ENCODE measurements at places on chromosomes 11 and 22.

DNA sequence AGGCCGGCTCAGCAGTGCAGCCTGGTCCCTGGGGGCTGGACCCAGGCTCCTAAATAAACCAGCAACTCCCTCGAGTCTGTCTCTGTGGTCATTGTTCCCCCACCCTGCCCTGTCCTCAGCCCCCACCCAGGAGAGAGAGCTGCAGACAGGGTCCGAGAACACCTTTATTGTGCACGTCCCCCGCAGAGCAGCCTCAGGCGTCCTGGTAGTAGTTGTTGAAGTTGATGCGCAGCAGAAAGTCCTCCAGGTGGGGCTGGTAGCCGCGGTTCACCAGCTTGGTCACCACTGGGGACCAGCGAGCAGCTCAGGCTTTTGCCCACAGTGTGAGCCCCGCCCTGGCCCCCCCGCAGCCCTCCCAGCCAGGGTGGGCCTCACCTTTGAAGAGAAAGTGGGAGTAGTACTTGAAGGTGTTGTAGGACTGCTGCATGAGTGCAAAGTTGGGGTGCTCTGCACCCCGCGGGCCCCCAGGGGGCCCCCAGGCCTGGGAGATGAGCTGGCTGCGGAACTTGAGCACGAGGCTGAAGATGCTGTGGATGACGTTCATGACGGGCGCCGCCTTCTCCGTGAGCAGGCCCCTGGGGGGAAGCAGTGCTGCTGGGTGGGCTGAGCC, 16.8 kb downstream of the SELENOO start:
- DNase-seq = no peak

- no peak for DNase-seq
Observed at GRCh38 chr11:125262194-125262829, 97.8 kb downstream of the PKNOX2 start.

- DNase-seq = no peak
Observed at GRCh38 chr11:86106916-86107315, 38.0 kb upstream of the PICALM start.

- no peak for DNase-seq
Observed at GRCh38 chr11:2885017-2885677, 428 bp downstream of the CDKN1C start.

GRCh38 chr11:1207401-1208143, 15.3 kb upstream of the MUC5B start:
- DNase-seq = no peak
